CD4-positive, alpha-beta T cell treated with Interleukin-15 for 4 hours (primary cell): ENCODE measurements at places on chromosomes 4 and X.

- no peak for DNase-seq
Observed at GRCh38 chrX:68177542-68177941, 255.8 kb downstream of the OPHN1 start.

DNA sequence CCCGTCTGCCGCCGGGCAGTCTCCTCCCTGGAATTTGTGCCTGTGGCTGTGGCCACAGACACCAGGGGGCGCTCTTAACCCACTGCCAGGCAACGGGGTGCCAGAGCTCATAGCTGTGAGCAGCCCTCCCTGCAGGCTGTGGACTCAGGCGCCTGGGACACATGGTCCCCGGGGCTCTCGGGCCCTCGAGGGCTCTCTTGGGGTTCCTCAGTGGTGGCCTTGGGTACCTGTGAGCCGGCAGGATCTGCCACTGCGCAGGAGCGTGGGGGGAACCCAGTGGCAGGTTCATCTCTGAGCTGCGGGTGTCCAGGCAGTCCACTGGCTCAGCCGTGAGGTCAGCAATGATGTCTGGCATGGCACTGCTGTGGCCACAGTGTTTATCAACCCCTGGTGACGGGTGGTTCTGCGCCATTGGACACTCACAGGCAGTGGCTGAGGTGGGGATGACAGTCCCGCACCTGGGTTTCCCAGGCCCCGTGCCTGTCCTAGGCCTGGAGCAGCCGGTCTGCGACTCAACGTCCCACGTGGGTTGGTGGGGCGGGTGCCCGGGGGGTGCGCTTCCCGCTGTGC, 37.2 kb downstream of the PCGF3 start:
- DNase-seq, result peak; percentile 78

DNA sequence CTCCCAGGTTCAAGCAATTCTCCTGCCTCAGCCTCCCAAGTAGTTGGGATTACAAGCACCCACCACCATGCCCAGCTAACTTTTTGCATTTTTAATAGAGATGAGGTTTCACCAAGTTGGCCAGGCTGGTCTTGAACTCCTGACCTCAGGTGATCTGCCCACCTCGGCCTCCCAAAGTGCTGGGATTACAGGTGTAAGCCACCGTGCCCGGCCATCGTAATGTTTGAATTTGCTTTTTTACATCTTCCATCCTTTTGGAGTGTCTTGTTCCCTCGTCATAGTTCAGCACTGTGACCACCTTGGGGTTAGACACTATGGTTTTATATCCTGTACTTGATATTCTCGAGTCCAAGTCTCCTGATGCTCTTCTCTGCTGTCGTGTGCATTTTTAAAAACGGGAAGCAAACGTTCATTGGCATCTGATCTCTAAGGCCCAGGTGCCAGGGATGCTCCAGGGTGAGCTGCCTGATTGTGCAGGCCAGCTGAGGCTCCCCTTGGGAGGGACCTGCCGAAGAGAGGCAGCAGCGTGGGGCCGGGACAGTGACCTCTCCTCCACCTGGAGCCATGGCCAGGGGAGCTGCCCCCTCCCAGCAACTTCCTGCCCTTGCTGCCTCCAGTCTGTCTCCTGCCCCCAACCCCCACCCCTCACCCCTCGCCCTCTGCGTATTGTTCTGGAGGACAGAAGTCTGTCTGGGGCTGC, 16.7 kb downstream of the DGKQ start:
- no peak for DNase-seq

DNA sequence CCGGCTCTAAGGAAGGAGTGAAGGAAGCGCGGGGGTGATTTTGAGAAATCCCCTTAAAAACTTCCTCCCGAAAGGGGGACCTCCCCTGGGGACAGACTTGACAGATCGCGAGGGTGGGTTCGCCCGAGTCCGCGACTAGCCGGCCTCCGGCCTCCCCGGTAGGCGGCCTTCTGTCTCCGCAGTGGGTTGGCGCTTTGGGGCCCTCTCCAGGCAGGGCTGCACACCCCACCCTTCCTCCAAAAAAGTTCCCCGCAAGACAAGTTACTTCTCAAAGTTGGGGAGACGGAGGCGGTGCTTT, 24.8 kb downstream of the HOPX start:
- DNase-seq, result peak; percentile 52

- no peak for DNase-seq
Observed at GRCh38 chrX:13571136-13571535, 1.7 kb downstream of the EGFL6 start.

DNA sequence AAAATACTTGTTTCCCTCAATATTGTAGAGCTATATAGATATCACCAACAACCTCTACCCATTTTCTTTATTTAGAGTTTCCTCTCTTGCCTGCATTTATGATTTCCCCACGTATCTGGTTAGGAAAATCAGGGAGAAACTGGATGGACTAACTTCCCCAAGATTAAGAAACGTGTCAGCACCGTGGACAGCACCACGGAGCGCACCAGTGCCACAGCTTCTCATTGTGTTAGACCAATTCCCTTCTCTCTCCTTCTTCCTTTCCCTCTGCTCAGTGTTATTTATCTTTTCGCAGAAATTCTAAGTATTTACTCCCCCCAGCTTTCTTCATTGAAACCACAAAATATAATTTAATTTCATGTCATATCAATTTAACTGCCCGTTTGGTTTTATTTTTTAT, 568.6 kb upstream of the BOD1L1 start:
- no peak for DNase-seq

GRCh38 chrX:53717205-53717604, 30.7 kb upstream of the HUWE1 start:
- DNase-seq, result no peak

- no peak for DNase-seq
Observed at GRCh38 chr4:101256222-101256621, 91.1 kb downstream of the PPP3CA start.

DNA sequence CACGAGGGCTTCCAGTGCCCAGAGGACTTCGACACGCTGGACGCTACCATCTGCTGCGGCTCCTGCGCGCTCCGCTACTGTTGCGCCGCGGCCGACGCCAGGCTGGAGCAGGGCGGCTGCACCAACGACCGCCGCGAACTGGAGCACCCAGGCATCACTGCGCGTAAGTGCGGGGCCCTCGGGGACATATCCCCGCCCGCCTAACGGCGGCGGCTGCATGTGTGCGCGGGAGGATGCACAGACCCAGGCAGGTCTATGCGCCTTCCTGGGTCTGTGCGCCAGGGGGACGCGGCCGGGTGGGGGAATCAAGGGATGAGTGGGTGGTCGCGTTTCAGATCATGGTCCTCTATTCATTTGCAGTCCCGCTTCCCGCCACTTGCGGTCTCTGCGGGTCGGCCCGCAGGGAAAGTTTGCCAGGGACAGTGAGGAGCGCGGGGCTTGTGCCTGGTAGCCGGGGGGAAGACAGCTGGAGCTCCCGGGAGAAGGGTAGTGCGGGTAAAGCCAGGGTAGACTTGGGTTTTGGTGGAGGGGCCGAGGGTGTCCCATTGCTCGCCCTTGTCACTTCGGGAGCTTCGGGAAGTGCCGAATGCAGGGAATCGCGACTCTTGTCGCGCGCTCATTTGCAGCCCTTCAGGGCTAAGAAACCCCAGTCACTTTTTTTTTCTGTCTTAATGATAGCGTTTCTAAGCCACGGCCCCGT, 1.0 kb downstream of the SHISA3 start:
- DNase-seq, result no peak

GRCh38 chr4:136831553-136831952, 700.7 kb downstream of the PCDH18 start:
- DNase-seq, result no peak

DNA sequence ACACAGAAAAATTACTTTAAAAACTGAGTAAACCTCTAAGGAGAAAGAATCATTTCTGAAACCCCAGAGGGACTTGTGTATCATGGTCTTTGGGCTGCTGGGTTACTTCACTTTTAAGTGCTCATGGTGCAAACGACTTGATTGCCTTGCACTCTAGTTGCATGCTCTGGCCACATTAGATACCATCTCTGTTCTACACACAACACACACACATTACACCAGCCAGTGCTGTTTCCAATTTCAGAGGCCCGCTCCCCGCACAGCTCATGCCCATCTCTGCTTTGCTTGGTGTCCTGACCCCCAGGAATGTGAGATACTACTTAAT, 2.1 kb downstream of the PPP3CA start:
- DNase-seq, result peak; percentile 8

GRCh38 chrX:53695946-53696549, 9.5 kb upstream of the HUWE1 start:
- no peak for DNase-seq

DNA sequence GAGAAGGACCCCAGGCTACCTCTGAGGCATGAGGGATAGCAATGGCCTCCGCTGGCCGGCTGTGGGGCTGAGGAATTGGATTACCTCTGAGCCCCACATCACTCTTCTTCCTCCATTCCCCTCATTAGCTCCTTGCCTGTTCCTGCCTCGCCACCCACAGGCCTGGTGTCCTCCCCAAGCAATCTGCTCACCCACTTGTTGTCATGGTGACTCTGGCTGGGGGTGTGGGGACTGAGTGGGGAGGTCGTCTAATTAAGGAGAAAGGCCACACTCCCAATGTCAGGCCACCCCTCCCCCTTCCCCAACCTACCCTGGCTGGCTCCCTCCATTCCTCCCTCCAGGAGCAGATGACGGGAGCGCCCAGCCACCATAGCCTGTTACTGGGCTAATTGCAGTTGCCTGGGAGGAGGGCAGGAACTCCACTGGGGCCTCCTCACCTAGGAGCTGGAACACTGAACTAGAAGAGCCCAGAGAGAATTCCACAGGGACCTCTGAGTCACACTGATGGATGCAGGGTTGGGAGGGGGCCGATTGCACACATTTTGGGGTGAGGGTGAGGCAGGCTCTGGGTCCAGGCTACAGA, 20.7 kb downstream of the NALF2 start:
- DNase-seq, result no peak

DNA sequence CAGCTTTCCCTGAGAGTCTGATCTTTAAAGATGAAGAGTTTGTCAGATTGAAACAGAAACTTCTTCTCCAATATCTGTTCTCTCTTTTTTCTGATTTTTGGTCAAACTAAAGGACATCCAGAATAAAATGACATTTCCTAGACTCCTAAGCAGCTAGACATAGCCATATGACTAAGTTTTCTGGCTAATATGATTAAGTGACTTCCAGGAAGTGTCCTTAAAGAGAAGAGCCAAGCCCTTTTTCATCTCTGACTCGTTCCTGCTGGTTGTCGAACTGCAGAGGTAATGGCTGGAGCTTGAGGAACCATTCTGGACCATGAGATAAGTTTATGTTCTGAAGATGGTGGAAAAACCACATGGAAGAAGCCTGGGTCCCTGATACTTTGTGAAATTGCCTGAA, 546.0 kb downstream of the BCOR start:
- DNase-seq, result no peak

- DNase-seq, result no peak
Observed at GRCh38 chrX:23884427-23885024, 23.2 kb downstream of the APOO start.

DNA sequence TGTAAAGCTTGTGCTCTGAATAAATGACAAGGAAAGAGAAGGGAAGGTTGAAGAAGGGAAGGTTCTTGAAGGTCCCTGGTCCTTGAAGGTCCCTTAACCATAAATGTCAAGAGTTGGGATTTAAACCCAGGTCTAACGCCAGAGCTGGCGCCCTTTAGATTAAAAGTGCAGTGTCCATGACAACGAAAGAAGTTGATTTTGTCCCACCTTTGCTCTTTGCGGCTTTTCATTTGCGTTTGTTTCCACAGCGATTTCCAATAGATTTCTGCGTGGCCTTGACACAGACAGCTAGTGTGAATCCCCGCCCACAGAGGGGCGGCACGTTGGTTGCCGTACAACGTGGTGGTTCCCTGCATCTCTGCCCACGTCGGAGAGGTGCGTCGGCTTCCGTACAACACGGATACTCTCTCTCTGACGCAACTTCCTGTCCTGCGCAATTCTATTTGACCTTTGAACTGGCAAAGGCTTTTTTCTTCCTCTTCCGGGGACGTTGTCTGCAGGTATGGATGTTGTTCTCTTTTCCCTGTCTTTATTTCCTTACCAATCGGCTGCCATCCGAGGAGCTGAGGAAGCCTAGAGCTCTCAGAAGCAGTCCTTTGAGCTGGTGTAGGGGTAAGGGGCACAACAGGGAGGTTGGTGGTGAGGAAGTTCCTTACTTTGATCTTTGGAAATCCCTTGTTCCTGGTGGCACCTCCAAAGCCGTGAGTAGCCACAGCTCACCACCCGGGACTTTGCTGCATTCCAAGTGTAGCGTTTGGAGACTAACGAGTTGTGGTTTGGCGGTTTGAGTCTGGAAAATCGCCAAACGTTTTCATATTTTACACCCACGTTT, at the start of gene RPL34:
RPL34 (plus strand) TSS at position 476 of the 832 bp plus-strand sequence. CDS start 1,384 bp downstream, outside the sequence.
- DNase-seq, result peak; percentile 97

DNA sequence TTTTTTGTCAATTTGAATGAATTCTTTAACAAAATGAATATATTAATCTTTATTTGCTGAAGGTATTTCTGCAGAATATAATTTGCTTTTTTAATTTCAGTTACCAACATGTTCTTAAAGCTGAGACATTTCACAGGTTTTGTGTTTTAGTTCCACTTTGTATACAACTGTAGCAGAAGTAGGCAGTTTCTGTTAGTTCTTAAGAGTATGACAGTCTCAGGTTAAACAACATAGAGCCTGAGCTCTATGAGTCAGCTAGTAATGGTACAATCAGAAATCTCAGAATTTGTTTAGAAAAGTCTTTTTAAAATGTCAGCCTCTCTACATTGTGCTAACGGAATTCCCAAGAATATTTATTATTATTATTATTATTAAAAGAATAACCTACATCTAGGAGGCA, 50.4 kb downstream of the GSTCD start:
- no peak for DNase-seq

GRCh38 chrX:22184096-22184495, 88.6 kb upstream of the CBLL2 start:
- no peak for DNase-seq

DNA sequence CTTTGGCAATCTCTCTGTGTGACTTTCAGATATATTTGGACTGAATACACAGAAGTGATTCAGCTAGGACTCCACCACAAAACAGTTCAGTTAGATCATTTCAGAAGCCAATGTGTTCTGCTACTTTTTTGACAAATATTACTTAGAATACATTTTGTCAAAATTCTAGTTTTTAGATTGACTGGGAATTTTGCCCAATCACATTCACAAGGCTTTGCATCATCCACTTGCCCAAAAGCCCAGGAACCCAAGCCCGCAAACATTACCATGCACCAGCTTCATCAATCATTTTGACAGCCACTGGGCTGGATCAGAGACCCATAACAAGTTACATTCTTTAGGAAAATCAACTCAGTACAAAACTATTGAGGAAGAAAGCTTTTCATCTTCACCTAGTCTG, 256.6 kb upstream of the NDST3 start:
- no peak for DNase-seq

DNA sequence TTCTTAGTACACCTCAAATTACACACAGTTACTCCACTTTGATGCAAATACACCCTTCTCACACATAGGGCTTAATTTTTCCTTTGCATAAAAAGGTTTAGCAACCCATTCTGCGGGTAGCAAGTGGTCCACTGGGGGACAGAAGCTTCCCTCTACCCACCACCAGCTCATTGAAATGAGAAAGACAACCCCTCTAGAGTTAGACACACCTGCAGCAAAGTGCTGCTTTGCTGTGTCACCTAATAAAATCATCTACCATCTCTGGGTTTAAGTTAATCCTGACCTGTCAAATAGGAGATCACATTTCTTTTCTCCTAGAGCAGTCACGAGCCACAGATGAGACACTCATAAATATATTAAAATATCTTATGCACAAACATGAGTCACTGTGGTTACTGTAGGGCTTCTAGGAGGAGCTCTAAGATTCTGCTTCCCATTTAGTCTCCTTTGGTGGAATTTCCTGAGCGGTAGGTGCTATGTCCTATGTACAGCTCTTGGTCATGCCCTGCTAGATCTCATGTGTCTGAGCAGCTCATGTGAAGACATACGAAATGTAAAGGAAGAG, 11.9 kb downstream of the BMX start:
- DNase-seq, result no peak

- DNase-seq, result no peak
Observed at GRCh38 chr4:20428436-20429160, 176.9 kb downstream of the SLIT2 start.

GRCh38 chr4:151573945-151574344, 165.0 kb downstream of the FHIP1A start:
- DNase-seq, result no peak
